NCI-H187 treated with DMSO at 0.1 percent for 48 hours (cell line): ENCODE measurements at places on chromosomes 1 and 21.

DNA sequence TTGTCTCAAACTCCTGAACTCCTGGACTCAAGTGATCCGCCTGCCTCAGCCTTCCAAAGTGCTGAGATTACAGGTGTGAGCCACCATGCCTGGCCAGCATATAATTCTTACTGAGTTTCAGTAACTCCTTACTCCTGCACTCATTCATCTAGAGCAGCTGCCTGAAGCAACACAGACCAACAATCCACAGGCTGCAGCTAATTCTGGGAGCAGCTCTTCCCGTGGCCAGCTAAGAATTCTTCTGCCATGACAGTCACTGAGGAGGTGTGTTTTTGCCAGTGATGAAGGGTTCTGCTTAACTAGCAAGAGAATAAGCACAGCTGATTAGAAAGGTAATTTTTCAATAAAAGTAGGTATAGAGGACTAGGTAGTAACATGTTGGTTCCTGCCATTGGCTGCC lies 5.4 kb downstream of the VTCN1 start:
- no peak for DNase-seq

- no peak for DNase-seq
Observed at GRCh38 chr1:99996951-99997350, 27.2 kb downstream of the SLC35A3 start.

DNA sequence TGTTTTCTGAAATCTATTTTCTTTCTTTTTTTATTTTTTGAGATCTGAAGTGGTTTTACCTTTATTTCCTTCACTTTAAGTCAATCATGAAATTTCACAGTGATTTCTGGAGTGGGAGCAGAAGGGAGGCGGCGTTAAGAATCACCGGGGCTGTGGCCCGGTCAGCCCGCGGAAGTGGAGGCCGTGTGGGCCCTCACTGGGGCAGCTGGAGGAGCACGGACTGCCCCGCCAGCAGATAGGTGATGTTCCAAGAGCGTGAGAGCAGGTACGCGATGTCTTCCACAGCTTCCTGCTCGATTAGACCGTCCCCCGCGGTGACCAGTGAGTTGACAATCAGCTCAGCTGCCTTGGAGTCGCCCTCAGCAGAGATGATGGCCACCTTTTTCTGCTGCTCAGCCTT lies 10.6 kb upstream of the TP53BP2 start:
- DNase-seq: no peak

DNA sequence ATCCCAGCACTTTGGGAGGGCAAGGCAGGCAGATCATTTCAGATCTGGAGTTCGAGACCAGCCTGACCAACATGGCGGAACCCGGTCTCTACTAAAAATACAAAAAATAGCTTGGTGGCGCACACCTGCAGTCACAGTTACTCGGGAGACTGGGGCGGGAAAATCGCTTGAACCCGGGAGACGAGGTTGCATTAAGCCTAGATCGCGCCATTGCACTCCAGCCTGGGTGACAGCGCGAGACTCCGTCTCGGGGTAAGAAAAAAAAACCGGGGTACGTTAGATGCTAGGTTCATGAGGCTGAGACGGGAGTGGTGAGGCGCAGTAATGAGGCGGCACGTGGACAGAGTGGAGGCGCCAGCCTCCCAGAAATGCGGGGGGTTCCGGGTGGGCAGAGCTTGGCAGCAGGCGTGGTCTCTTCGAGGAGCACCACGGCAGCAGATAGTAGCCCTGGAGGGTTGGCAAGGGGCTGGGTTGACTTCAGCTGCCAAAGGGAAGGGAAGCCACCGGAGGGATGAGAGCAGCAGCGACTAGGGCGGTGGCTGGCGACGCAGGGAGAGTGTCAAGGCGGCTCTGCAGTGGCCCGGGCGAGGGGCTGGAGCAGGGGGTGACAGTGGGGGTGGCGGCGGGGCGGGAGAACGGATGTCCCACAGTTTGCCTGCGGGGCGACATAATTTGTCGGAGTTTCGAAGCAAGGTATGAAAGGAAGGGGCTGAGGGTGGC lies 832 bp downstream of the MRPL20 start:
- DNase-seq: no peak

- no peak for DNase-seq
Observed at GRCh38 chr1:19969898-19970660, 9.3 kb downstream of the PLA2G2A start.

- DNase-seq: no peak
Observed at GRCh38 chr1:39969531-39970270, 14.8 kb downstream of the MFSD2A start.

DNA sequence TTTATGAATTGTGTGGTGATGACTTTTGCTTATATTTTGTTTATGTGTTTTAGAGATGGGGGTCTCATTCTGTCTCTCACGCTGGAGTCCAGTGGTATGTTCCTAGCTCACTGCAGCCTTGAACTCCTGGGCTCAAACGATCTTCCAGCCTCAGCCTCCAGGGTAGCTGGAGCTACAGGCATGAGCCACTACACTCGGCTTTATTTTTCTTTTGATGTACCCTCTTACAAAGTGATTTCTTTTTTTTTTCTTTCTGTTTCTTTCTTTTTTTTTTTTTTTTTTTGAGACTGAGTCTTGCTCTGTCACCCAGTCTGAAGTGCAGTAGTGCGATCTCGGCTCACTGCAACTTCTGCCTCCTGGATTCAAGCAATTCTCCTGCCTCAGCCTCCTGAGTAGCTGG lies 46.8 kb downstream of the CD247 start:
- DNase-seq: no peak

DNA sequence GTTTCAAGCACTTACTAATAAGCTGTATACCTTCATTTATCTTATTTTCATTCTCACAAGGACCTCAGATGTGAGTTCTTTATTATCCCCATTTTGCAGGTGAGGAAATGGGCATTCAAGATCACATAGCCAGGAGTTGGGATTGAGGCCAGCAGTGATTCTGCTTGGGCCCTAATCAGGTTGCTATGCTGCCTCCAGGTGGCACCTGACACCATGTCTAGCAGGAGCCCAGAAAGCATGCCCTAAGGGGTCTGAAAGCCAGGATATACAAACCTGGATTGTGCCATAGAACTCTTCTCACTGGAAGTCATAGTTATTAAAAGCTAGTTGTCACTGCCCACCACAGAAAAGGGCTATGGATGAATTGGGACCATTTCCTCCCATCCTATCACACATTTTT lies 61.1 kb downstream of the FYB2 start:
- no peak for DNase-seq

GRCh38 chr1:167922023-167922422 lies 8.1 kb upstream of the ADCY10 start:
- no peak for DNase-seq

- no peak for DNase-seq
Observed at GRCh38 chr1:205261946-205262691, 34.4 kb downstream of the TMCC2 start.

- DNase-seq: no peak
Observed at GRCh38 chr1:115953180-115953579, 23.1 kb upstream of the SLC22A15 start.

- no peak for DNase-seq
Observed at GRCh38 chr21:46605767-46606426, 1.0 kb upstream of the S100B start.

DNA sequence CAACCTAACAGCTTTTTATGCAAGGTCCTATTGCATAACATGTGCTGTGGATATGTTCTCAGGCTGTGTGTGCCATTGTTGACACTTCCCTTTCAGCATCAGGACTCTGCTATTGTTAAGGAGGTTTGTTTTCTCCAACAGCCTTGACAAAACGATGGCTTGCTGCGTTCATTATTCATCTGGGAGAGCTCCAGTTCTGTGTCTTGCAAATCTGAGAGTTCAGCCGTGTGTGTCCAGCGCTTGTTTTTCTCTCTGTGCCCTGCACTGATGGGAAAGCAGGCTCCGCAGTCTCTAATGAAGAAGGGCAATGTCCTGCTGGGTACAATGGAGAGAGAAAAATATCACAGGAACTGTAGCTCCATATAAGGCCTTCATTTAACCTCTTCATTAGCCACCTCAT lies 63.7 kb downstream of the CLDN17 start:
- DNase-seq: no peak

DNA sequence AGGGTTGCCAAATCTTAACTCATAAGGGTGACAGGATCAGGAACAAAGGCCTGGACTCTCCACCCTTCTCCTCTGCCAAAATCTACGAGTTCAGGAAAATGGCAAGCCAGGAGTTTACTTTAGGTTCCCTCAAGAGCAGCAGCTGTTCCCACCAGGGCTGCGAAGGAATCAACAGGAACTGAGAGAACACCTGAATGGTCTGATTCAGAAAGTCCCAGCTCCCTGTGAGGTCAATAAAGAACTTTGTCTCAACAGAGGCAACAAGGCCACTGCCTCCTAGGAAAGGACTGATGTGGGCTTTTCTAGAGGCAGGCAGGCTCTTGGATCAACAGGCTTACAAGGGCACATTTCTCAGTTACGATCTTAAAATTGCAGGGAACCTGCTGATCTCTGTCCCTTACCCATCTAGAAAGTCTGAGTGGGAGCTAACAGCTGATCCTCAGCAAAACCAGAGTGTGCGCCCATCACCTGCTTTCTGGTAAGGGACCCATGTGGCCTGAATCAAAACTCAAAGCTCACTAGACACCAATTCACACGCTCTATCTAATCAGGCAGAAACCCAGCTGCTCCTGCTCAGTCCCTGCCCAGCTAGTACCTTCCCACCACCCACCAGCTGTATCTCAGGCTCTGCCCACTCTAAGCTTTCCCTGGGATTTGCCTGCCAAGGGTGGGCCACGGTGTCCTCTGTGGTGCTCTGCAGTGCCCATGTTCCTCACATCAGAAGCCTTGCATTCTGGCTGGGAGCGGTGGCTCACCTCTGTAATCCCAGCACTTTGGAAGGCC lies 83.1 kb downstream of the CAPZB start:
- no peak for DNase-seq

GRCh38 chr1:89998306-89998705 lies 3.4 kb downstream of the ZNF326 start:
- DNase-seq: no peak

GRCh38 chr1:74772945-74773344 lies 40.0 kb downstream of the TYW3 start:
- no peak for DNase-seq

DNA sequence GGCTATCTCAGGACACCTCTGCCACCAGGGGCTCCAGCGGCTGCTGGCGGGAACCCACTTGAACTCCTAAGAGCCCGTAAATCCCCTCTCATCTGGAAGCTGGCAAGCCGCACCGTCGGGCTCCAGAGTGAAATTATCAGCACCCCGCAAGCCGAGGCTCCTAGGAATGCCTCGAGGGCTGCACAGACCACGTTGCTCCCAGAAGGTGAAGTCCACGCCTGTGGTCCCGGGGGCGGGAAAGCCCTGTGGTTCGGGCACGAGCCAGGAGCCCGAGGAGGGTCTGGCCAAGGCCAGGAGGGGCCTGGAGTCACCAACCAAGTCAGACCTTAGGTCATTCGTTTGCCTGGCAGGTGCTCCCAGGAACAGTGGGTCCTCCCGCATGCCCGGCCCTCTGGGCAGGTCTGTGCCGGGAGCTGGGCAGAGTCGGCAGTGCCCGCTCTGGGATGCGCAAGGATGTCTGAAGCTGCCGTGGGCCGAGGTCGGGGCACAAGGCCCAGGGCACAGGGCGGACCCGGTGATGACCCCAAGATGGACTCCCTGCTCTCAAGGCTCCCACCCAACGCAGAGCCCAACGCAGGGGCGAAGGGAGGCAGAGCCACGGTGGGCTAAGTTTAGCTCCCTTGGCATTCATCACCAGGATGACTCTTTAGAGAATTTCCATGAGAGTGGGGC lies 8.9 kb downstream of the ACTRT2 start:
- DNase-seq: no peak

- no peak for DNase-seq
Observed at GRCh38 chr1:185864889-185865517, 130.8 kb downstream of the HMCN1 start.

DNA sequence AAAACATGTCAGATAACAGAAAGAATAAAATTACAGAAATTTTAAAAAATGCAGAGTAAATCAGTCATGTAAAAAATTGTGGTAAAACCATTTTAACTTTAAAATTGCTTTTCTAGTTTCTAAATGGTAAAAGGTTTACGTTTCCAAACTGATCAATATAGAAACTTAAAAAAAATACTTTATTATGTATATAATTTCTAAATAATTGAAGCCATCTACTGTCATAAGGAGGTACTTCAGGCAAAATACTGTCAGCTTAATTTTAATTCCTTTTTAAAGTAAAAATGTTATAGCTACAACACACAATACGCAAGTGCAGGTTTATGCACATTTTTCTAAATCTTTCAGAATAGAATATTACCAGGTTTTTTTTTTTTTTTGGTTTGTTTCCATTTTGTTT lies 159.9 kb downstream of the HFM1 start:
- no peak for DNase-seq

DNA sequence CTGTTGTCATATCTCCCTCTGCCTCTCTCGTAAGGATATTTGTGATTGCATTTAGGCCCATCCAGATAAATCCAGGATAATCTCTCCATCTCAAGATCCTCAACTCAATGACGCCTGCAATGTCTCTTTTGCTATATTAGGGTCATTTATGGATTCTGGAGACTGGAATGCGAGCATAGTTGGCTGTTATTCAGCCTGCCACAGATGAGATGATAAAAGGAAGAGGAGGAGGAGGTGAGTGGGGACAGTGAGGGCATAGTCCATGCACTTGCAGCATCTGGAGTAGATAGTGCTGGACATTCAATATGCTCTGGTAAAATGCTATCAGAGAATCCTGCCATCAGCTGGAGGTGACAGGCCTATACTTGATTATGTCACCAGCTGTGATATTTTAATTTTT lies 131.6 kb upstream of the CACNA1E start:
- DNase-seq: no peak

DNA sequence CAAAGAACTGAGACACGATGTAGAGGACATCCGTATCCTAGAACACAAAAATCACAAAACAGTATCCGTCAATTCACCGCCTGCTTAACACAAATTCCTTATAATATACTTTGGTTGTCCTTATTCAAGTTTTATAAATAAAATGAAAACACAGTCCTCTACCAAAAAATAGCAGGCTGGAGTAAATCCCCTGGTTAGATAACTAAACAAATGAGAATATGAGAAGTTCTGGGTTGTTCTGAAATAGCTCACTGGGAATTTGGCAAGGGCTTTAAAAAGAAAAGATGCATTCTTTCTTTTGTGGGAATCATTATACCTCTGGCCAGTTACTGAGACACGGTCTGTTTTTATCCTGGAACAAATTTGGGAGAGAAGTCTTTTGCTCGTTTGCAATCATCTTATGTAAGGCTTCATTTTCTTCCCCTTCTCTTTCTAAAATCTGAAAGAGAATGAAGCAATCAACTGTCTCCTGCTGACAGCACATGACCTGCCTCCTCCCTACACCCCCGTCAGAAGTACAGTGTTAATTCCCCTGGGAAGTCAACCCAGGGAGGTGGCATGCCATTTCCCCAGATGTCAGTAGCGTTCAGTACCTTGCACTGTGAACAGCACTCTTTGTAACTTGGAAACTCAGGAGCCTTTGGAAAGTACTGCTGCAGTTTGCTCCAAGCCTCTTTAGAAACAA lies 37.1 kb upstream of the RAP1GAP start:
- no peak for DNase-seq
